ENCODE measurements at places on chromosomes 1 and 21. TPM values are rescaled to one million over a fixed set of nuclear protein-coding genes. Genes with fewer than 3 reads are reported as not detected.

The OLIG2 gene
- not detected for total RNA-seq

The INSRR gene
- total RNA-seq, result 0.05 TPM

The GPR52 gene
- 0.56 TPM for total RNA-seq

The LCA5L gene
- 0.36 TPM for total RNA-seq

The MRPL24 gene
- total RNA-seq, result 106 TPM

The HNRNPR gene
- 183 TPM for total RNA-seq

The SPRR1A gene
- total RNA-seq, result not detected

The IRF6 gene
- 0.31 TPM for total RNA-seq

The E2F2 gene
- total RNA-seq, result 26.3 TPM

The MAP3K7CL gene
- total RNA-seq, result 4.8 TPM

The SSU72 gene
- total RNA-seq, result 106 TPM

The CELA3B gene
- total RNA-seq, result not detected

The DPYD gene
- total RNA-seq, result 11.8 TPM

The PCP4L1 gene
- not detected for total RNA-seq
